ENCODE measurements at places on chromosomes 6 and 20. TPM values are rescaled to one million over a fixed set of nuclear protein-coding genes. Genes with fewer than 3 reads are reported as not detected.

DNA sequence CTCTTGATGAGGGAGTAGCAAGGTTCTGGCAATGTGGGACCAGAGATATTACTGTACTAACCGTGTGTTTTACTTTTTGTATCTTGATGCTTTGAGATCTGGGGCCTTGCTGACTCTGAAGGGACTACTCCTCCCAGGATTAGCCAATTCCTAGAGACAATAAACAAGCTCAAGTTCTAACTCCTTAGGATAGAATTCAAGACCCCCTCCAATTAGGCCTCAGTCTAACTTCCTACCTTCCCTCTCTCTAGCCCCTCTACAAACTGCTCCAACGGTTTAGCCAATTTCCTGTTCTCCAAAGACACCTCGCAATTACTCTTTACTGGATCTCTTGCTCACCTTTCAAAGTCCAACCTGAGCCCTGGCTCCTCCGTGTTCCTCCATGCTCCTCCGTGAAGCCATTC is 158.7 kb upstream of the JARID2 start:
- H3K27ac ChIP-seq: no peak overlapping the region
- no peaks in the 10 kb centered on the region for H3K36me3 ChIP-seq
- no peak for DNase-seq
- H3K27me3 ChIP-seq: no peaks in the 10 kb centered on the region
- H3K4me1 ChIP-seq: no peaks in the 10 kb centered on the region
- H3K4me3 ChIP-seq: no peak overlapping the region

Gene NOX3
- not detected for total RNA-seq

Gene RBPJL
- total RNA-seq: not detected

Gene GNAS-AS1
- 1.0 TPM for total RNA-seq

Gene IFT52
- total RNA-seq: 14.4 TPM

Gene COL20A1
- 0.08 TPM for total RNA-seq

DNA sequence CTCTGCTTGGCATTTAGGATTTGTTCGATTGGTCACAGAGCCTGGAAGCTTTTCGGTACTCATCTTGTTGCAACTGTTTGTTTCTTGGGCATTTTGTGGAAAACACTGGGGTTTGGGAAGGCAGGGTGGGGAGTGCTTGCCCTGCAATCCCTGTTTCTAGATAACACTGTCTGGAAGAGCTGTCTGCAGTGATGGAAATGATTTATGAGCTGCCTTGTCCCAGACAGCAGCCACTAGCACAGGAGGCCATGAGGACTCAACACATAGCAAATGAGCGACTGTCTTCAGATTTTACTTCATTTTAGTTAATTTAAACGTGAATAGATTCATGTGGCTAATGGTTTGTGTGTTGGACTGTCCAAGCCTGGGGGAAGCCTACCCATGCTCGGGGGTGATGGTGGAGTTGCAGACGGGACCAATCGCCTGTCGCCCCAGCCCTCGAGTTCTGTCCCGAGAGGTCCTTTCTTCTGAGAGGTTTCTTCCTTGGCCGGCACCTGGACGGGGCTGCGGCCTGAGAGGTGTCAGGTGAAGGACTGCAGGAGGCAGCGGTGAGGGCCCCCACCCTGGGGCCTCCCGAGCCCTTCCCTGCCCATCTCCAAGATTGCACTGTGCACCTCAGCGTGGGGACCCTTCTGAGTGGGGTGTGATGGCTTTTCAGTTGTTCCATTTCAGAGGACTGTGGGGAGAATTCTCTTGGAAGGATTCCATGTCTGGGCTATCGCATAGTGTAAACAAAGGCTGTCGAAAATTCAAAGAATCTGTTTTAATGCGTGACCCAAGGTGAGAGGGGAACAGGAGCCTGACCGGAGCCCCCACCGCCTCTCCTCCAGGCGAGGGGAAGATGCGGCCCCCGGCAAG is 55.4 kb downstream of the SMOC2 start:
- DNase-seq: no peak
- no peaks in the 10 kb centered on the region for H3K27me3 ChIP-seq
- no peak overlapping the region for H3K4me3 ChIP-seq
- no peaks in the 10 kb centered on the region for H3K4me1 ChIP-seq
- H3K27ac ChIP-seq: no peak overlapping the region

DNA sequence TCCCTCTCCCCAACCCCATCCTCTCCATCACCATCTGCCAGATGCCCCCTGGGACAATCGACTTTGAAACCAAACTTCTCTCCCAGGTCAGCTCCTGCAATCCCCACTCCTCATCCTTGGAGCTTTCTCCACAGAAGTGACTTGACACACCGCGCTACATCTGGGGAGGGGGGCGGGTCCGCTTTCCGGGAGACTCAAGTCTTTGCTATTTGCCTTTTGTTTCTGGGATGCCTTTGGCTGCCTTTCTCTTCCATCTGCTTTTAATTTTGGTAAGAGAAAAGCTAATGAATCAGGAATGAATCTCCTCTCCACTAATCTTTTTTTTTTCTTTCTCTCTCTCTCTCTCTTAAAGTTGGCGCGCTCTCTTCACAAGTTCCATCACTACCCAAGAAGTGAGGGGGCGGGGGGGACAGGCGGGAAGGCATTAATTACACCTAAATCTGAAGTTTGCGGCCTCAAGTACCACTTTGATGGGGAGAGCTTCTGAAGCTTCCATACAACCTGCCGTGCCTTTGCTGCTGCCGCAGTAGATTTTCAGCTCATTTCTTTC is 664 bp upstream of the TPBG start:
- peaks cover 66% of the 10 kb centered on the region for H3K27me3 ChIP-seq
- DNase-seq: no peak
- H3K36me3 ChIP-seq: no peaks in the 10 kb centered on the region
- H3K4me1 ChIP-seq: peaks cover 10% of the 10 kb centered on the region

GRCh38 chr6:14339172-14339571 is 221.6 kb downstream of the CD83 start:
- no peaks in the 10 kb centered on the region for H3K36me3 ChIP-seq
- H3K4me3 ChIP-seq: no peak overlapping the region
- no peaks in the 10 kb centered on the region for H3K27me3 ChIP-seq
- DNase-seq: no peak

Data from activated naive CD8-positive, alpha-beta T cell treated with anti-CD3 and anti-CD28 coated beads for 36 hours (primary cell).